ENCODE measurements at places on chromosomes 5 and 9.

DNA sequence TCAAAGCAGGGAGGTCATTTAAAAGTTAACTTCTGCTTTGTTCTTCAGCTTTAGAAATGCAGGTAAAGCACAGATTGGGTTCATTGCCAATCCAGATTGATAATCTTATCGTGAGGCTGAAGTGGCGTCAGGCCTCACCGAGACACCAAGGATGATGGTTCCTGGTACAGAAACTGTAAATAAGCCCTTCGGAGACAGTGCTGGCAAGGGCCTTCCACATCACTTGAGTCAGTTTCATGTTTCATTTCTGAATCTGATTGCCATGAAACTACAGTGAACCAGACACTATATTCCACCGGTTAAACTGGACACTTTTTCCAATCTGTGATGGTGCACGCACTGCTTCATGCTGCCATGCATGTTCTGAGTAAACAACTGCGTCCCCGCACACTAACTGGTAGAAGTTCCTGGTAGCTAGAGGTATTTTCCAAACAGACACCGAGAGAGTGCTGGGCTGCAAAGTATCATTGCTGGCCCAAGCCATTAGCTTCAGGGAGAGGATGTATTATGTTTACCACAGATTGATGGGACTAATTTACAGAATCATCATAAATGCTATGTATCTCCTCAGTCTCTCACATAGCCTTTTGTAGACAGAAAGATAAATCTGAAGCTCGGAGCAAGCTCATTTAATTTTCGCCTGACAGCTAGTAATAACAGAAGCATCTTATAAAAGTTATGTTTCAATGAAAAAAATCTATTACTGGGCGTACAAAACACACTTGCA, 336.1 kb downstream of the GLIS3 start:
- DNase-seq, result no peak

GRCh38 chr5:177194268-177194667, 60.7 kb downstream of the NSD1 start:
- no peak for DNase-seq

DNA sequence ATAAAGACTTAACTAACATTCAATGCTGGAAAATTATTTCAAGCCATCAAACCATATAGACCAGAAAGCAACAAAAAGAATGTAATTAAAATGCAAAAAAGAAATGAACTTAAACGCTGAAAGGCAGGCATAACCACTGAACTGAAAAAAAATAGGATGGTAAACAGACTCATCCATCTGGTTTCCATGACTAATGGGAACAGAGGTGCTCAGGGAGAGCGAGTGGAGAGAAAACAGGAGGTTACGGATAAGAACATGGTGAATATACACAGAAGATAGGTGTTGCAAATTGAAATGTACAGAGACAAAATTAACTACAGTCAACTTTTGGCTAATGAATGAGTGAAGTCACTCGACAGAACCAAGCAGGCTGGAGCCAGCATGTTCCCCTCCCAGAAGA, 43.5 kb upstream of the RNF38 start:
- DNase-seq, result no peak

DNA sequence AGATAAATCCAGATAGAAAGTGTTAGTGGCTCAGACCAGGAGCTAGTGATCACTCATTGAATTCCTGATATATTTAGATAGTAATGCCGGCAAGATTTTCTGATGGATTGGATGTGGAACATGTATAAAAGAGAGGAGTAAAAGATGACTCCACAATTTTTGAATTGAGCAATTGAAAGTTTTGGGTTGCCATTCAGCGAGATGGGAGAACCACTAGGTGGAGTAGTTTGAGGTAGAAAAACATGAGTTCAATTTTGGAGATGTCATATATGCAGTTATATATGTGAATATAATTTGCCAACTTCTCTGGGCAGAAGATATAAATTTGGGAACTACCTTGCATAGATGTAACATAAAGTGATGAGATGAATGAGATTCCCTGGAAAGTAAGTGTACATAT, 502.5 kb upstream of the SEMA6A start:
- DNase-seq, result no peak

DNA sequence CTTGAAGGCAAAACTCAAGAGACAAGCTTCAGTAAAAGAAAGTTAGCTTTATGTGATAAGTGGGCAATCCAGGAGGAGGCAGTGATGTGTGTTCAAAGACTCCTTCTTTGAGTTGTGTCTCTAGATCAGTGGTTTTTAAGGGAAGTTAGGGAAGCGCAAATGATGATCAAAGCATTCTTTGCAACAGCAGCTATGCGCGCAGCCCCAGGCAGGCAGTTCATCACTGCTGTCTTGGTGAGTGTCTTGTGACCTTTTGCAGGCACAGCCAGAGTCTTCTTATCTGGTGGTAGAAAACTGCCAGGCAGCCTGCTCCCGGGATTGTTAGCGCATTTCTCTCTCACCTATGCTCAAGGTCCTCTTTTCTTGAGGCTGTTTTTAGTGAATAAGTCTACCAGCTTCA, 40.3 kb upstream of the CLK4 start:
- no peak for DNase-seq

- no peak for DNase-seq
These were observed 139.8 kb downstream of the COL23A1 start for GRCh38 chr5:178450121-178451028.

- no peak for DNase-seq
These were observed 46.6 kb upstream of the ZNF169 start for GRCh38 chr9:94212531-94212930.

DNA sequence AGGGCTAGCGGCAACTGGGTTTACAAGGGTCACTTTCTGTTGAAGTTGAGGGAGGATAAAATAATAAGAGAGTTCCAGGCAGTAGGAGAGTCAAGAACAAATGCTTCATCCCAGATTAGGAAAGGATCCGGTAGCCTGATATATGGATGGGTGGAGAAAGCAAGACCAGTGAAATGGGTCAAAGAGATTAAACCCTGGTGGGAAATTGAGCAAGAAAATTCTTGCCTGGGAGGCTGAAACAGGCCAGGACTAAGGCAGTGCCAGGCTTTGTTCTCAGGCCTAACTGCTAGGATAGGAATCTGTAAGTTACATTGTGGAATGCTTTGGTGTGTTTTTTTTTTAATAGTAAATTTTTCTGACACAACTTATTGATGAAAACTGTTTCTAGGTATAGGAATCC, 257.4 kb upstream of the RFX3 start:
- DNase-seq, result no peak

DNA sequence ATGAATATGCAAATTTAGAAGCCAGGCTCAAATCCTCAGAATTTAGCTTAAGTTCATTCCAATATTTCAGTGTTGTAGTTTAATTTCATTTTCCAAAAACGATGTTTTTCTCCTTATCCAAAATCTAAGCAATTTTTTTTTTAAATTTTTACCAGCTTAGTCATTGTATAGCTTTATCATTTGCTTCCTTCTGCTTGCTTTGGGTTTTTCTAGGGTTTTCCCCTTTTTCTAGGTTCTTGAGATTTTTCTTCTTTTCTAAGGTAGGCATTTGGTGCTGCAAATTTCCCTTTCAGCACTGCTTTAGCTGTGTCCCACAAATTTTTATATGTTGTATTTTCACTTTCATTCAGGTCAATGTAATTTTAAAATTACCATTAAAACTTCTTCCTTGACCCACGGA, 34.4 kb upstream of the CCDC112 start:
- no peak for DNase-seq

- DNase-seq, result no peak
These were observed 1461.4 kb upstream of the CDH9 start for GRCh38 chr5:28499766-28500290.

- DNase-seq, result no peak
These were observed 151.0 kb upstream of the PAPPA start for GRCh38 chr9:116002624-116003023.

GRCh38 chr5:95959888-95960666, 1.6 kb downstream of the ELL2 start:
- no peak for DNase-seq

DNA sequence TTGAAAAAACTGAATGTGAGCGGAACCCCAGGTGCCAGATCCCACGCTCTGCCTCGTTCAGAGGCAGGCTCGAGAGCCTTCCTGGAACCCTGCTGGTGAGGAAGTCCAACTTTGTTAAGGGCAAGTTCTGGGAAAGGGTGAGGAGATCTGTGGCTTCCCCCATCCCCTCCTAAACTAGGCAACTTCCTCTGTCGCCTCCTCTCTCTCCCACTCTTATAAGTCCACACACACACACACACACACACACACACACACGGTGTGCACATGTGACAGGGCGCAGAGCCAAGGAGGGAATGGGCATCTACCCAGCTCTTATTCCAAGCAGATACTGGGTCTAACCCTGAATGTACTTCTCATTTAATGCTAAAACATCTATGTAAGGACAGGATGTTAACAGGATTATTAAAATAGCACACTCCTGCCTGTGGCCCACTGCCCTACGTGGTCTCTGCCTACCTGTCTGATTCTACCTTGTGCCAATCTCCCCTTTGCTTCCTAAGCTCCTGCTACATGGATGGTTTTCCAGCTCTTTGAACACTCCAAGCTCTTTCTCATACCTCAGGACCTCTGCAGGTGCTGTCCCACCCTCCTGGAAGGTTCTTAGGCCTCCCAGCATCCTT, 72.4 kb upstream of the FBXW11 start:
- no peak for DNase-seq

DNA sequence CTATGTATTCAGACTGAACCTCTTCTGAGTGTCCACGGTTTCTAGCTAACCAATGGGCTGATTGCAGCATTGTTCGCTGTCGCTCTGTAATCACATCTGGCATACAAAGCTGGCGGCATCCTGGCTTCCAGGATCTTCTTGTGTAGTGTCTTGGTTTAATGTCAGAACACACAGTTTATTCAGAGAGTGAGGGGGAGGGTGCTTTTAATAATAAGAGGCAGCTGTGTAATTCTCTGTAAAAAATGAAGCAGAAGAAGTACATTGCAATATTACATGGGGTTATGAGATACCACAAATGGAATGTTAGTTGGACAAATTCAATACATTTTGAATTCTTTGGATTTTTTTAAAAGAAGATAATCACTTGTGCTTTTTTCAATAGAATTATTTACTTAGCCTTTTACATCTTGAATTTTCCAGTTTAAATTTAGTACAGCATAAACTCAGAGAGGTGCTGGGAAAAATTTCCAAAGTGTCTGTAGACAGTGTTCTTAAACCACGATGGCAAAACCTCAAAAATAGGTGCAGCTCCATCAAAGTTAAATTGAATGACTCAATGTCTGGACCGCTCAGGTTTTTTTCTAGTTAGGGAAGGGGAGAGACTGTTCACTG, 206.0 kb downstream of the PCSK1 start:
- no peak for DNase-seq

DNA sequence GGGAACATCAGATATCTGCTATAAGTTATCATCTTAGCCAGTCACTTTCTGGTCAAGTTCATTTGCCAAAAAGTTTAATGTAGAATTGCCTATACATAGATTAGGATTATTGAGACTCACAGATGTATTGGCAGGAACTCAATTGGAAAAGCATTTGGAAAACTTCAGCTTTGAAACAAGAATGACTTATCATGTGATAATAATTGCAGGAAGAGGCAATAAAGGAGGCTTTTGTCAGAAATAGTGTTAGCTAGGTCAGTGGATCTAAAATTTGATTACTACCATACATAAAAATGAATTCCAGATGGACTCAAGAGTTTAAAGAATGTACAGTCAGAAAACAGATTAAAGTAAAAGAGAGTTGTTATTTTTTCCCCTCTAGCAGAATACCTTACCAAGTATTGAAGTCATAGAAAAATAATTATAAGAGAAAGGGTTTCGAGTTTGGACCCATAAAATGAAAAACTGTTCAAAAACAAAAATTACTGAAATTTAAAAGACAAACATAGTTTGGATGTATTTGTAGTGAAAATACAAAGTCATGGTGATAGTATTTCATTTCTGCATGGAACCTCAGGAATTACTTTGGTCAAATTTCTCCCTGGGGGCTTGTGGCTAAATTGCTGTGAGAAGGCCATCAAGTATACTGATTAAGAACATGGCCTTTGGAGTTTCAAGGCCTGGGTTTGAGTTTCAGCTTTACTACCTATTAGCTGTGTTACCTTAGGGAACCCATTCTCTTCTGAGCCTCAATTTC, 159.9 kb downstream of the TMEM38B start:
- DNase-seq, result no peak

DNA sequence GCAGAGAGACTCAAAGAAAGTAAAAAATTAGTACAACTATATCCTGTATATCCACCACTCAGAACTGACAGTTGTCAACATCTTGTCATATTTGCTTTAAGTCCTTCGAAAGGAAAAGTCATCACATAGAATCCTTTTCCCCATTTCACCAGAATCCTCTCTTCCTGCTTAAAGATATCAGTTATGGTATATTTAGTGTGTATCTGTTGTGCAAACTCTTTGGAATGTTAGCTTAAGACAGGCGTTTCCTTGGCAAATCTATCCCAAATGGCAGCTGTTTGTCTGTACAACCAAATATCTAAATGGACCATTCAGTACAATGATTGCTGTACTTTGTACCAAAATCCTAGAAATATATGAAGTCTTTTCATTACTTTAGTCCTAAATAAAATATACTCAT, 98.5 kb downstream of the ITGA1 start:
- no peak for DNase-seq

DNA sequence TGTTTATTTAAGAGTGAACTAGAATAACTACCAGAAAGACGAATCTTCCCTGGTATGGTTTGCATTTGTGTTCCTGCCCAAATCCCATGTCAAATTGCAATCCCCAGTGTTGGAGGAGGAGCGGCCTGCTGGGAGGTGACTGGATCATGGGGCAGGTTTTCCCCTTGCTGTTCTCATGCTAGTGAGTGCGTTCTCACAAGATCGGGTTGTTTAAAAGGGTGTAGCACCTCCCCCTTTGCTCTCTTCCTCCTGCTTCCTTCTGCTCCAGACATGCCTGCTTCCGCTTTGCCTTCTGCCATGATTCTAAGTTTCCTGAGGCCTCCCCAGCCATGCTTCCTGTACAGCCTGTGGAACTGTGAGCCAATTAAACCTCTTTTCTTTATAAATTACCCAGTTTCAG, 210.3 kb upstream of the TBC1D2 start:
- no peak for DNase-seq

DNA sequence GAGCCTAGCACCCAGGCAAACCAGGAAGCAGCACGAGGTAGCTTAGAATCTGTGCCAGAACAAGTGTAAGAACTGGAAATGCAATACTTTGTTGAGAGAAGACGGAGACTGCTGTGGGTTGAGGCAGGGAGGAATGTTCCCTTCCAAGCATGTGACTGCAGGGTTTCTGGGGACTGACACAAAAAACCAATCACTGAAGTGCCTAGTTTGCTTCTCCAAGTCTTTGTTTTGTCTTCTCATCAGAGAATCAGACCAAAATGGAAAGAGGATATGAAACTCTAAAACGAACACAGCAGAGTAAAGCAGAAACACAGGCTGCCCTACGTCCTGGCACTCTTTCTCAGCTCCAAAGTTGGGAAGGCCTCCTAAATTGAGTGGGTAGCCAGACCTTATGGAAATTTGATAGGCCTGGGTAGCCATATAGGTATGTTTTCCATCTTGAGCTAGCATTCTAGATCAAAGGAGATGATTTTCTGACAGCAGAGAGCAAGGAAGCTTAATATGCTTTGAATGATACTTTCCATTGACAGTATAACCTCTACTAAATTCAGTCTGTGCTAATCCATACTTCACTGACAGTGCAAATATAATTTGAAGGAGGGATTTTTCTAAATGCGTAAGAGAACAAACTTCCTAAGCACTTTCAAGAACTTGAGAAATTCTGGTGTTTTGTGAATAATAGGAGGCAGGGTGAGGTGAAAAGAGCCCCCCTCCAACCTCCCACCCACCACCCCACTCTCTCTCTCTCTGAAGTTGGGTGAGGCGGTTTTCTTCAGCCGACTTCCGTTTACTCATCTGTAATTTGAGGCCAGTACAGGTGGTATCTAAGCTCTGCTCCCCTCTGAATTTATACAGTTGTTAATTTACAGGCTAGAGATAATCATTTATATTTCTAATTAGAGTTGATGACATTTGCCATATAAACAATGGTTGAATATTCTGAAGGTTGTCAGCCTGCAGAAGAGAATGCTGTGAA, 5.5 kb downstream of the ADRB2 start:
- DNase-seq, result no peak

Measured in GM19239 (cell line).